Amygdala (tissue), 56 donors: ENCODE measurements at places on chromosomes 13 and 19.

DNA sequence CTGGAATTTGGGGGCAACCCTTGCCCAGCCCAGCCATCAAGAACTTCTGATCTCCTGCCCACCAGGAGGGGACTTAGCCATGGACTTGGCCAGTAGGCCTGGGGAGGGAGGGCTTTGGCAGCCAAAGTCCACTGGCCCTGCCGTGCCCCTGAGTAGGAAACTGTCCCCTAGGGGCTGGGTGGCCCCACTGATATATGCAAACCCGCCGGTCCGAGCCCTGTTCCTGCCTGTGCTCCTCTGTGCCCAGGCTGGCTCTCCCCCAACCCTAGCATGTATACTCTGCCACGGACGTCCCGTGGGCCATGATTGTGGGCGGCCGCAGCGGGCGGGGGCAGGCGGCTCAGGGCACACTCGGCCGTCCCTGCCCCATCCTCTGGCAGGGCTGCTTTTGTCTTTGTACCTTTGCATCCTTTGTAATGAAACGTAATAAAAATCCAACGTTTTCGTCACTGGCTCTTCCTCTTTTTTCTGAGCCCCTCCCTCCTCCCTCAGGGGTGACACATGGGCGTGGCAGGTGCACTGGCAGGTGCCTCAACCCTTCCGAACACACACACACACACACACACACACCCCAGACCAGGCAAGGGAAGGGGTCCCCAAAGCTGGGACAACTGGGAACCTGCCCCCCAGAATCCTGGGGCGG lies 9.1 kb downstream of the COMP start:
- no peak for DNase-seq

- no peak for DNase-seq
These were observed 5.2 kb downstream of the SLC25A42 start for GRCh38 chr19:19068659-19069654.

DNA sequence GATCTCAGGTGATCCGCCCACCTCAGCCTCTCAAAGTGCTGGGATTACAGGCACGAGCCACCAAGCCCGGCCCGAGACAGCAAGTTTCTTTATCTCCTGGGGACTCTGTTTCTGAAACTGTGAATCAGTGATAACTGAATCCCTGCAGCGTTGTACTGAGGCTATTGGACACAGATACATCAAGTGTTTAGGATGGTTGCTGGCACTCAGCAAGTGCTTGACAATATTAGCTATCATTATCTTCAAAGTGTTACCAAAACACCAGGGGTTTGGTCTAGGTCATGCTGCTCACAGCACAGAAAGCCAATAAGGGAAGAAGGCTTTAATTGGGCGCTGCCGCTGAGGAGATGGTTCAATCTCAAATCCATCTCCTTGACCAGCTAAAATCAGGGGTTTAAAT lies 20.5 kb upstream of the PNMA8C start:
- no peak for DNase-seq

DNA sequence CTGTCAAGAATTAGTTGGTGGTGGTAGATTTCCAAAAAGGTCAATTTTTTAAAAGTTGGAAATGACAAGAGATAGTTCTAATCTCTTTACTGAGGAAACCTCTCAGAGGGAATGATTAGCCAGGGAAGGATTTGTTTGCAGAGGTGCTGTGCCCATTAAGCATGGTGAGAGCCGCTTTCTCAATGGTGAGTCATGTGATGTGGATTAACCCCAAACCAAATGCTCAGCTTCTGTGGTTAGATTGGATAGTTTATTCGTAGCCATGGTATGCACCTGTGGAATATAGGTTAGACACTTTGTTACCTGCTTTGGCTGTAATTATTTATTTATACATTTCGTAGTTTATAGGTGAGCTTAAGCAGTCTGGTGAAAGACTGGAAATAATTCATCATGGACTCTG lies 7.1 kb downstream of the HNRNPM start:
- DNase-seq: no peak

- no peak for DNase-seq
These were observed 36.1 kb downstream of the WDFY2 start for GRCh38 chr13:51620165-51620983.

GRCh38 chr19:18718015-18718526 lies 34.6 kb downstream of the CRTC1 start:
- DNase-seq: no peak

DNA sequence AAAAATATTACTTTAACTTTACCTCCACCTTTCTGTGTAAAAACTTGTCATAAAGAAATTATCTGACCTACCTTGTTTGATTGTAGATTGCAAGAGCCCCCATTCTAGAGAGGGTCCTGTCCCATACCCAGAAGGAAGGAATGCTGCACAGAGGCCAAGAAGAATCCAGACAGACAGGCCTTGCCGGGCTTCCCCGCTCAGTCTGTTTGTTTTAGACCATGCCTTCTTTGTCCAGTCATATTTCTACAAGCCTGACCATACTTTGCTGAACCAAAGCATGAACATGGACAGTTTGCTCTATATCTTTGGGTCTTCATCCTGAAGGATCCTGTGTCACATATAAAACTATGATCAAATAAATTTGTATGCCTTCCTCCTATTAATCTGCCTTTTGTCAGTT lies 95.8 kb upstream of the MYCBP2 start:
- DNase-seq: no peak

- DNase-seq: no peak
These were observed 256.5 kb downstream of the TBC1D4 start for GRCh38 chr13:75225288-75226032.

DNA sequence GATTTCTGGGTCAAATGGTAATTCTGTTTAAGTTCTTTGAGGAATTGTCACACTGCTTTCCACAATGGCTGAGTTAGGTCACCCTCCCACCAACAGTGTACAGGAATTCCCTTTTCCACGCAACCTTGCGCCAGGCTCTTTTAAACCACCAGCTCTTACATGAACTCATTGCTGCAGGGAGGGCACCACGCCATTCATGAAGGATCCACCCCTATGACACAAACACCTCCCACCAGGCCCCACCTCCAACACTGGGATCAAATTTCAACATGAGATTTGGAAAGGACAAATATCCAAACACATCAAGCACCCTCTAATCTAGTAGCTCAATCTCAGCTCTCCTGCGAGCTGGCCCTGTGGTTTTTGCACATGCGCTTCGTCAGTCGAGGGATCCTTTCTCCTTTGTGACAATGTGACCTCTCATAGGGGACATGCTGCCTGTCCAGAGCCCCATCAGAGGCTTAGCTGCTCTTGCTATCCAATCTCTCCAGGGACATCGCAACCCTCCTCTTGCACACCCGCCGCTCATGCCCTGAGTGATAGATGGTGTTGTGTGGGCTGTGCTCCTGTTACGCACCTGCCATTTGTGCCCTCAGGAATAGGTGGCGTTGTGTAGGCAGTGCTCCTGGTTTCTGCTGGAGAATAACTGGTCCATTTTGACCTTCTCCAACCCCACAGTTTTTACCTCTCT lies 328.0 kb downstream of the UQCRFS1 start:
- no peak for DNase-seq
